ENCODE measurements at places on chromosomes 3 and 15.

DNA sequence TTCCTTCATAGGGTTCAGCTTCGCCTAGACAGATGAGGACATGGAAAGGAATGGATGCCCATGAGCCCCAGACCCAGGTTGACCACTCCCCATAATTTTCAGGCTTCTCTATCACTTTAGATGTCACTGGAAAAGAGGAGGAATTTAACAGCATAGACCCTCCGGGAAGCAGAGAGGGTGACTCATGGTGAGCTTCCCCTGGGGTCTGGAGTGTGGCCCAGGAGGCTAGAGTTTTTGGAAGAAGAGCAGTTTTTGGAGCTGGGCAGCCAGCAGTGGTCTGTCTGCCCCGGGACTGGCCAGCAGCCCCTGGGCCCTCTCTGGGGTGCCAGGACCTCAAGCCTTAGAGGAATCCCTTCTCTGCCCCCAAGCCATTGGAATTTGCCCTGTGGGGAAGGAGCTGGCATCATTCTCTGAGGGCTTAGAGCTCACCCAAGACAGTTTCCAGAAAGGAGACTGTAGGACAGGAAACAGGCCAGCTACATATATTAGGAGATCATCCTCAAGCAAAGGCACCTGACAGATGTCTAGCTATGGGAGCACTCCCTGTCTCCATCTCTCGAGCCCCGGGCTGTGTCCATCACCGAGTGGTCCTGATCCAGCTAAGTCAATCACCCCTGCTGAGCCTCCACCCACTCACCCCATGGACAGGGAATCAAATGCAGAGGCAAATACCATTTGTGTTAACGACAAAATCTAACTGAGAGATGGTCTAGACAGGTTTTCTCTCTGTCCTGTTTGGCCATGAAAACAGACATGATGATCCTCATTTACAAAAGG lies 67.3 kb downstream of the MEGF11 start:
- no peak overlapping the region for H3K27ac ChIP-seq
- no peak for DNase-seq
- no peaks in the 10 kb centered on the region for H3K4me1 ChIP-seq
- H3K4me3 ChIP-seq = no peak overlapping the region

DNA sequence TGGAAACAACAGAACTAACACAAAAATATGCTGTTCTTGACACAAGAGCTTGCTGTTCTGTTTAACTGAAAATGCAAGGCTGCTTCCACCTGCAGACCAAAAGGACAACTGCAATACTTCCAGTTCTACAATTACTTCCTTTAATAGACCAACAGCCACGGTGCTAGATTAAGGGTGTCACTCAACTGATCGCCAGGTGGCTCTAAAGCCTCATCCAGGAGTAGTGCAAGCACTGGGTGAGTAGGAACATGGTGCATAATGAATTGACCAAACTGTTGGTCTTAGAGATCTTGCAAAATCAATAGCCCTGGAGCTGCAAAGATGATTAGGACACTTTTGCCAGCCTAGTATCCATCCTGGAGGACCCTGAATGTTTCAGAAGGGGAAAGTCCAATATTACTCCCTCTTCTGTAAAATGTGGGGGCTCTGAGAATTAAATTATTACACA lies 3.6 kb upstream of the CLDN16 start:
- H3K36me3 ChIP-seq = no peaks in the 10 kb centered on the region
- H3K4me3 ChIP-seq = no peak overlapping the region
- no peak overlapping the region for H3K27ac ChIP-seq

GRCh38 chr15:57910672-57911071 lies 154.8 kb downstream of the ALDH1A2 start:
- no peaks in the 10 kb centered on the region for H3K27me3 ChIP-seq
- H3K36me3 ChIP-seq = no peaks in the 10 kb centered on the region
- H3K4me3 ChIP-seq = no peak overlapping the region
- no peak overlapping the region for H3K27ac ChIP-seq
- no peak for DNase-seq

DNA sequence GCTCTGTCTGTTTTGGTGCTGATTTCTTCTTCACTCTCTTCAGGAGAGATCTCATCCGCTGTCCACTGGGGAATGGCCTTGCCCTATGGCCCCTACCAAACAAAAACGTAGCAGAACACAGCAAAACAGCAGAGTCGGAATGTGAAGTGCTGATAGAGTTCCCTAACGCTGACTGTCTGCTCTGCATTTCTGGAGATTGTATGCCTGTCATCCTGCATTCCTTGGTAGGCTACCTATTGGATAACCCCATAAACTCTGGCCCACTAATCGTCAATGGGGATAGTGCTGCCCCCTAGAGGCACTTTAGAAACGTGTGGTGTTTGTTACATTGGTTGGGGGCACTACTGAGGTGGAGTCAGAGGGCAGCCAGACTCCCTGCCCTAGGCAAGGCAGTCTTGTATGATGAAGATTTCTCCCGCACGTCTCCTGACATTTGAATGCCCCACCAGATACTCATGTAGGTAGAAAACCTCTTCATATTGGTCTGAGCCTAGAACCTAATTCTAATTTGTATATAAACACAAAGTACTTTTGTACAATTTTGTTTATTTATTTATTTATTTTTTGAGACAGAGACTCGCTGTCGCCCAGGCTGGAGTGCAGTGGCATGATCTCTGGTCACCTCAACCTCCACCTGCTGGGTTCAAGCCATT lies 15.6 kb upstream of the MAGEF1 start:
- H3K27ac ChIP-seq = no peak overlapping the region
- DNase-seq = peak; percentile 40
- no peaks in the 10 kb centered on the region for H3K4me1 ChIP-seq
- no peaks in the 10 kb centered on the region for H3K27me3 ChIP-seq
- no peaks in the 10 kb centered on the region for H3K36me3 ChIP-seq
- no peak overlapping the region for H3K4me3 ChIP-seq

- no peak overlapping the region for H3K27ac ChIP-seq
- H3K27me3 ChIP-seq = no peaks in the 10 kb centered on the region
- H3K36me3 ChIP-seq = no peaks in the 10 kb centered on the region
- H3K4me3 ChIP-seq = no peak overlapping the region
Observed at GRCh38 chr3:122063908-122064307, 8.7 kb downstream of the CD86 start.

DNA sequence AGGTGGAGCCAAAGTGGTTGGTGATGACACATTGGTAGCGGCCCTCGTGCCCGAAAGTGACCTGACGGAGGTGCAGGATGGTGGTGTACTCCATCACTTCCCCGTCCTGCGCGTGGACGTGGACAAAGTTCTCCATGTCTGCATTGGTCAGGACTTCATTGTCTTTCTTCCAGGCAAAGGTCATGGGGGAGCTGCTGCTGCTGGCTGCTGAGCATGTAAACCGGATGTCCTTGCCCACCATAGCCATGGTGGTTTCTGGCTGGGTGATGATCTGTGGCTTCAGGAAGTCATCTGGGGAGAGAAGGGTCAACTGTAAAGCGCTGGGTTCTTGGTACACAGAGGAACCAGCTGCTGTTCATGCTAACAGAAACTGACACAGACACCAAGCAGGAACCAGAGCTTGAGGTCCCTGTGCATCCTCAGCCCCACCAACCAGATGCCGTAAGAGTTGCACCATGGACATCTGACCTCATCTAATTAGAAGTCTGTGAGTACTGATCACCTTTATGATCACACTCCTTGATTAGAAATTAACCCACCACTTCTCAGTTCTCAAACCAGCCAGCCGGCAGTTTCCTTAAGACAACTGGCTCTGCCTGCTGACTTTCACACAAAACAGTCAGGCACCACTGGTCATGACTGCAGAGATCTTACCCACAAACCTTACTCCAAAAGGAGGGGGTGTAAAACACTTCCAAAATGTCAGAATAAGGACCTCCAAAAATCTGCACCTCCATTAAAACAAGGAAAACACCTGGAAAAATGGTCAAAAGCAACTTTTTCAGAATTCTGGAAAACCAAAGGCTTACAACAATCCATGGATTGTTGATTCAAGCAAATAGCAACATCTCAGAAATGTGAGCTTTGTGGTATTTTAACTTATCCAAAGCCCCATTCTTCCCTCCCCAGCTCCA lies 114.6 kb downstream of the LRIG1 start:
- H3K4me1 ChIP-seq = peaks cover 32% of the 10 kb centered on the region
- no peak for DNase-seq
- H3K27ac ChIP-seq = no peak overlapping the region
- no peak overlapping the region for H3K4me3 ChIP-seq
- H3K36me3 ChIP-seq = peaks cover 51% of the 10 kb centered on the region
- no peaks in the 10 kb centered on the region for H3K27me3 ChIP-seq

DNA sequence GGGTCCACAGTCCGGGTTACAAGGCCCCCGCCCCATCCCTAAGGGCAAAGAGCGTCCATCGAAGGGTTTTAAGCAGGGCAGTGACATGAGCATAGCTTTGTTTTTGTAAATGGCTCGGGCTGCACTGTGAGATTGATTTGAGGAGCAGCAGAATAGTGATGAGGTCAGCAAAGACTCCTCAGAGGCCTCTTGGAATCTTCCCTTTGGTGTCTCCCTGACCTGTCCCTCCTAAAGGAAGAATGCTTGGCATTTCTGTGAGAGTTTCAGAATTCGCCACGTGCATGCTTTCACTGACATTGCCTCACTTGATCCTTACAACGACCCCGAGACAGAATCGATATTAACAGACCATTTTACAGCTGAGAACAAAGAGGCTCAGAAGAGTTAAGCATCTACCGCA lies 20.3 kb downstream of the LAMP3 start:
- H3K4me3 ChIP-seq = no peak overlapping the region
- no peak for DNase-seq
- H3K4me1 ChIP-seq = no peaks in the 10 kb centered on the region
- no peaks in the 10 kb centered on the region for H3K27me3 ChIP-seq
- no peaks in the 10 kb centered on the region for H3K36me3 ChIP-seq

GRCh38 chr3:134214239-134214638 lies 36.4 kb downstream of the RYK start:
- H3K27me3 ChIP-seq = no peaks in the 10 kb centered on the region
- peaks cover 3% of the 10 kb centered on the region for H3K36me3 ChIP-seq
- H3K4me1 ChIP-seq = no peaks in the 10 kb centered on the region

GRCh38 chr3:197029511-197030167 lies at the start of gene MELTF:
Gene MELTF (minus strand): TSS chr3:197029817. CDS start chr3:197029702, 115 bp downstream.
- H3K36me3 ChIP-seq = no peaks in the 10 kb centered on the region
- H3K4me1 ChIP-seq = peaks cover 3% of the 10 kb centered on the region
- peak within 1 kb of the TSS; percentile 51 for H3K4me3 ChIP-seq
- H3K27me3 ChIP-seq = no peaks in the 10 kb centered on the region
- peak within 1 kb of the TSS; percentile 21 for H3K27ac ChIP-seq
- DNase-seq = peak; percentile 68

DNA sequence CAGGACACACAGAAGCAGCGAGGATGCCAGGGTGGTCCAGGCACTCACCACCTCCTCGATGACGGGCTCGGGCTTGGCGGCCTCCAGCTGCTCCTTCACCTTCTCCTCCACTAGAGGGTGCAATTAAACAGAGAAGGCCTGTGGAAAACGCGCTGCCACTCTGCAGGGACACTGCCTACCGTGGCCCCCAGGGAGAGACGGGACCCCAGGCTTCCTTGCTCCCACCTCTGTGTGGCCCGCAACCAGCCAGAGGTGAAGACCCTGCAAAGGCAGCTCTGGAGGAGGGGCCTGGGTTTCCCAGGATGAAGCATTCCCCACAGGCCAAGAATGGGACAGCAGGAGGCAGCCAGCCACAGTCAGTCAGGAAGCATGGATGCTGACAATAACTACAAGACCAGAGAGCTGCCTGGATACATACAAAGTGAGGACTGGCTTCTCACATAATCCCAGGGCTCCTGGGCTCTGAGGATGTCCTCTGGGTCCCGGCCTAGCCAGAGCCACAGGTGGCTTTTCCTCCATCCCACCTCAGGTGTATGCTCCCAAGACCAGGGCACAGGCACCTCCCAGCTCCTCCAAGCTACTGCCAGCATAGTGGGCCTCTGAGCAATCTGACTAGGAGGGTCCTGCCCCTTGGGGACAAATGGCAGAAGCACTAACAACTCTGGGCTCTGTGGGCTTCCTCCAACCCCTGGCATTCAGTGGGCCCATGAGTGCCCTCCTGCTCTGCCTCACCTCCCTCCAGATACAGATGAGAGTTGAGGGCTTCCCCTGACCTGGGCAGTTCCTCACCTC lies 46.2 kb downstream of the PTH1R start:
- DNase-seq = no peak
- H3K27me3 ChIP-seq = no peaks in the 10 kb centered on the region
- peaks cover 54% of the 10 kb centered on the region for H3K36me3 ChIP-seq
- no peak overlapping the region for H3K27ac ChIP-seq
- H3K4me3 ChIP-seq = no peak overlapping the region

- H3K4me3 ChIP-seq = peak overlapping the region; percentile 62
- no peaks in the 10 kb centered on the region for H3K36me3 ChIP-seq
- H3K27ac ChIP-seq = no peak overlapping the region
- peaks cover 13% of the 10 kb centered on the region for H3K4me1 ChIP-seq
- no peaks in the 10 kb centered on the region for H3K27me3 ChIP-seq
- DNase-seq = no peak
Observed at GRCh38 chr3:194315965-194316361, 35.2 kb downstream of the CPN2 start.

- no peaks in the 10 kb centered on the region for H3K27me3 ChIP-seq
- H3K36me3 ChIP-seq = no peaks in the 10 kb centered on the region
- no peak overlapping the region for H3K4me3 ChIP-seq
- H3K27ac ChIP-seq = no peak overlapping the region
Observed at GRCh38 chr3:171841620-171842000, 1.5 kb upstream of the TMEM212 start.

DNA sequence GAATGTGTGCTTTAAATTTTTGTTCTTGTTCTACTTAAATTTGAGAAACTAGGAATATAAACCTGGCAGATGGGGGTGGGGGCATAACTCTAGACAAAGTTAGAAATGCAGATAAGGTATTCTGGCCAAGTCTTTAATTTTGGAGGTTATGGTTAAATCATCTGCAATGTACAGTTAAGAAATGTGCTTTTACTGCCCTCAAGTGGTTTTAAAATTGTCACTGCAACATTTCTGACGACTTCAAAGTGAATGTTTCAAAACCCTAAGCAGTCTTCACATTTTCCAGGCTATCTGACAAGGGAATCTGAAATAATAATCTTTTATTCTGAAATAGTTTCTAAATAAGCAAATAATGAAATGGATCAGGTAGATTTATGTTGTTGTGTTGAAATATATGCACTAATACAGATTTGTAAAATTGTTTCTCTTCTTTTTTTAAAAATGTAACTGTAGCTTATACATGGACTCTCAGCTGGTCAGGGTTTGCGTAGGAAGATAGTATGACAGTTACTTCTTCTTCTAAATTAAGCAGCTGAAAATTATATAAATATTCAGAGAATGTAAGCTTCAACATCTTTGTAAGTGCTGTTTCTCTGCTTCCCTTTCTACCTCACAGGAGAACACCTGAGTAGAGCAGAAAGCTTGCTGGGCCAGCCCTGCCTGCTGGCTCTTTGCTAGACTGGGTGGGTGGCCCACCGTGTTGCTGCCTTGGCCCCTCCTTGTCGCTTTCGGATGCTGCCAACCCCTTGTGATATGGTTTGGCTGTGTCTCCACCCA lies 45.0 kb downstream of the SUCNR1 start:
- DNase-seq = peak; percentile 28
- no peak overlapping the region for H3K4me3 ChIP-seq
- no peaks in the 10 kb centered on the region for H3K27me3 ChIP-seq
- H3K36me3 ChIP-seq = no peaks in the 10 kb centered on the region
- no peaks in the 10 kb centered on the region for H3K4me1 ChIP-seq

- no peak overlapping the region for H3K4me3 ChIP-seq
- no peaks in the 10 kb centered on the region for H3K36me3 ChIP-seq
- no peaks in the 10 kb centered on the region for H3K27me3 ChIP-seq
- H3K27ac ChIP-seq = peak overlapping the region; percentile 40
- no peak for DNase-seq
Observed at GRCh38 chr3:152402695-152403451, 134.1 kb downstream of the MBNL1 start.

- H3K4me3 ChIP-seq = no peak overlapping the region
- H3K27ac ChIP-seq = no peak overlapping the region
- H3K36me3 ChIP-seq = no peaks in the 10 kb centered on the region
- H3K27me3 ChIP-seq = no peaks in the 10 kb centered on the region
- DNase-seq = no peak
- no peaks in the 10 kb centered on the region for H3K4me1 ChIP-seq
Observed at GRCh38 chr15:32867313-32867626, 149.5 kb downstream of the GREM1 start.

Data from CD4-positive, alpha-beta memory T cell (primary cell).